ENCODE measurements at places on chromosomes 5 and 9. TPM values are rescaled to one million over a fixed set of nuclear protein-coding genes. Genes with fewer than 3 reads are reported as not detected.

AQP7 gene
- 3.5 TPM for total RNA-seq

PDE6A gene
- total RNA-seq, result 0.46 TPM

PCDHB11 gene
- total RNA-seq, result 2.5 TPM

IFNK gene
- not detected for total RNA-seq

EGFLAM gene
- total RNA-seq, result 20.8 TPM

SURF2 gene
- 18.6 TPM for total RNA-seq

CAVIN4 gene
- total RNA-seq, result 0.20 TPM

IL7R gene
- total RNA-seq, result 3.4 TPM

PCDHB3 gene
- 3.7 TPM for total RNA-seq

GFRA3 gene
- total RNA-seq, result 0.32 TPM

FAM169A gene
- total RNA-seq, result 3.2 TPM

FOXD4 gene
- 0.22 TPM for total RNA-seq

ELOVL7 gene
- 0.23 TPM for total RNA-seq

ENTPD2 gene
- 1.5 TPM for total RNA-seq

ANGPTL2 gene
- 108 TPM for total RNA-seq

DND1 gene
- total RNA-seq, result 0.69 TPM

LCNL1 gene
- 0.48 TPM for total RNA-seq

HMGCS1 gene
- total RNA-seq, result 22.1 TPM

MIGA2 gene
- 22.5 TPM for total RNA-seq

TMEM232 gene
- total RNA-seq, result 2.3 TPM
